NCI-H1930 (cell line): ENCODE measurements at places on chromosomes 1 and 21.

DNA sequence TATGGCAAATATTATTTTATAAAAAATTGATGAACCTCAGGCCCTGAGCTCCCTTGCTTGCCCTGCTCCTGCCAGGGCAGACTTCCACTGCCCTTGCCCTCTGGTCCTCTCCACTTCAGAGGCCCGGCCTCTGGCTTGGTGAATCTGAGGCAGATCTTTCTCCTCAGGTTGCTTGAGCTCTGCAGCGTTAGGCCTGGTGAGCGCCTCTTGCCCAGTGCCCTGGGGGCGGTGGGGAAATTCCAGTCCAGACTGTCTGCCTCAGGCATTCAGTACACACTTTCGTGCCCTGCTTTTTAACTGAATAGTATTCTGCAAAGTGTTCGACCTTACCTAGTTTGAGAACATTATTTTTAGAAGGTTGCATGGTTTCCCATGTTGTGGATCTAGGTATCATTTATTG, 98.2 kb downstream of the PCBP3 start:
- DNase-seq: no peak

DNA sequence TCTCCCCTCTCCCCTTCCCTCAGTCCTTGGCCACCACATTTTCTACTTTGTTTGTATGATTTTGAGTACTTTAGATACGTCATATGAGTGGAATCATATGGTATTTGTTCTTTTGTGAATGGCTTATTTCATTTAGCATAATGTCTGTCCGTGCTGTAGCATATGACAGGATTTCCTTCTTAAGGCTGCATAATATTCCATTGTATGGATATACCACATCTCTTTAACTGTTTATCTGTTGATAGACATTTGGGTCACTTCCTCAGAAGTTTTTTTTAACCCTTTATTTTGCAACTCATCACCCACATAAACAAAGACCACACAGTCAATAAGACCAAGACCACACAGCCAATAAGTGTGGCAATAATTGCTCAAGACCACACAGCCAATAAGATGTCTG, 24.9 kb downstream of the FAM163A start:
- no peak for DNase-seq

DNA sequence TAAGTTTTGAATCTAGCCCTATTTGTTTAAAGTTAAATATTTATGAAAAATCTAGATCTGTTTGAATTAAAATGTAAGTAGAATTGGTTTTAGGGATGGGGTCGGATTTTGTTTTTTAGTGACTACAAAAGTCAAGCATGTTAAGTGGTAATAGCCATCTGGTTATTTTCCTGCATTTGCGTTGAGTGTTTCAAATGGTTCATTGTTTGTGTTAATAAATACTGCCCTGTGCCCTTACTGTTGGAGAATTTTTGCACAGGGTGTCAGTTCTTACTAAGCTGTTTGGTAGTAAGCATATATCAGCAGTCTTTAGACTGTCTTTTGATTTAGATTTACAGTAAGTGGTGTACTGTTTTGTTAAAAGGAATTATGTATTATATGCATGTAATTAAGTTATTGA, 46.1 kb upstream of the TARS2 start:
- DNase-seq: no peak

DNA sequence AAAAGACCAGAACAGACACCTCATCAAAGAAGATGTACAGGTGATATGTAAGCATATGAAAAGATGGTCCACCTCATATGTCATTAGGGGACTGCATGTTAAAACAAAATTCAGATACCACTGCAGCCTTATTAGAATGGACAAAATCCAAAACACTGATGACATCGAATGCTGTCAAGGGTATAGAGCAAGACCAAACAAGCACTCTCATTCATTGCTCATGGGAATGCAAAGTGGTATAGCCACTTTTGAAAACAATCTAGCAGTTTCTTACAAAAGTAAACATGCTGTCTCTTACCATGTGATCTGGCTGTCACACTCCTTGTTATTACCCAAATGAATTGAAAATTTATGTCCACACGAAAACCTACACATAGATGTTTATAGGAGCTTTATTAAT, 426.6 kb upstream of the ESRRG start:
- no peak for DNase-seq

DNA sequence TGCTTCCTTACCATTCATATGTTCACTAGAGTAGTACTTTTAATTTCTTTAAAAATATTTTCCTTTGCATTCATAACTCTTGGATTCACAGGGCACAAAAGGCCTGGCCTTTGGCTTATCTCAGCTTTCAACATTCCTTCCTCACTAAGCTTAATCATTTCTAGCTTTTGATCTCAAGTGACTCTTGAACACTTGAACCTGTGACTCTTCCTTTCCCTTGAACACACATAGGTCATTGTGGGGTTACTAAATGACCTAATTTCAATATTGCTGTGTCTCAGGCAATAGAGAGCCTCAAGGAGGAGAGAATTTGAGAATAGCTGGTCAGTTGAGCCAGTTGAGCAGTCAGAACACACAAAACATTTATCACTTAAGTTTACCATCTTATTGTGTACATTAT, 49.9 kb downstream of the COL11A1 start:
- no peak for DNase-seq

DNA sequence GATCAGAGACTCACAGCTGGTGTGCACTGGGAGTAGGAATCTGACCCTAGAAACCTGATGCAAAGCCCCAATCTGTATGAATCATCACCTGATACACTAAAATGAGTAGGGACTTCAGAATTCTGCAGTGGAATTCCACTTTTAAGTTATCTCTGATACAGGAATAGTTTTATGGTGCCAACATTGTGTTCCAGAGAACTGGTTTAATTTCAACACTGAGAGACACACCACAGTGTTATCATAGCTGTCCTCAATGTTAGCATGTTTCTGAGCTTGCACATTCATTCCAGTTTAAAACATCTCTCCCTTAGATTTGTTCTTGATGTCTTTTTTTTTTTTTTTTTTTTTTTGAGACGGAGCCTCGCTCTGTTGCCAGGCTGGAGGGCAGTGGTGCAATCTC, 7.1 kb downstream of the UTS2 start:
- no peak for DNase-seq

- DNase-seq: no peak
These were observed 58.0 kb upstream of the PDC start for GRCh38 chr1:186518822-186519381.

DNA sequence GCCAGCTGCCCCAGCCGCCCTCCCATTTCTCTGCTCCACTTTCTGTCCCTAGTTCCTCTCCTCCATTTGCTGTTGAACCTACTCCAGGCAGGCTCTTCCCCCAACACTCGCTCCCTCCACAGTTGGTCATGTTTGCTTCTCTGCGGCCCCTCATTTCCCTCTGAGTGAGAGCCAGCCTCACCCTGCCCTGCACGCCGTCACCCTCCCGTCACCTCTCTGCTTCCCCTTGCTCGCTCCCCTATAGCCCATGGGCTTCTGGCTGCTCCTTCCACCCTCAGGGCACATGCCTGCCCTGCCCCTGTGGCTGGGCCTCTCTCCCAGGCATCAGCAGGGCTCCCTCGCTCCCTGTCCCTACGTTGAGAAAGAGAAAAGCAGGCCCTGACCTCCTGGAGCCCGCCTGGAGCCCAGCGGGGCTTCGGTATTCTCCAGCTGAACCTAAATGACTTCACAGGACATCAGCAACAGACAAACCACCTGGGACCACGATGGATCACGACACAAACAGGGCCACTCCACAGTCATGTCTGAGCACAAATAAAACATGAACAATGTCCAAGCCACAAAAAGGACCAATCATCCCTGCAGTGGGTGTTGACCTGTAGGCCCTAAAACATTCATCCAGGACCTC, 13.3 kb upstream of the THEMIS2 start:
- no peak for DNase-seq

DNA sequence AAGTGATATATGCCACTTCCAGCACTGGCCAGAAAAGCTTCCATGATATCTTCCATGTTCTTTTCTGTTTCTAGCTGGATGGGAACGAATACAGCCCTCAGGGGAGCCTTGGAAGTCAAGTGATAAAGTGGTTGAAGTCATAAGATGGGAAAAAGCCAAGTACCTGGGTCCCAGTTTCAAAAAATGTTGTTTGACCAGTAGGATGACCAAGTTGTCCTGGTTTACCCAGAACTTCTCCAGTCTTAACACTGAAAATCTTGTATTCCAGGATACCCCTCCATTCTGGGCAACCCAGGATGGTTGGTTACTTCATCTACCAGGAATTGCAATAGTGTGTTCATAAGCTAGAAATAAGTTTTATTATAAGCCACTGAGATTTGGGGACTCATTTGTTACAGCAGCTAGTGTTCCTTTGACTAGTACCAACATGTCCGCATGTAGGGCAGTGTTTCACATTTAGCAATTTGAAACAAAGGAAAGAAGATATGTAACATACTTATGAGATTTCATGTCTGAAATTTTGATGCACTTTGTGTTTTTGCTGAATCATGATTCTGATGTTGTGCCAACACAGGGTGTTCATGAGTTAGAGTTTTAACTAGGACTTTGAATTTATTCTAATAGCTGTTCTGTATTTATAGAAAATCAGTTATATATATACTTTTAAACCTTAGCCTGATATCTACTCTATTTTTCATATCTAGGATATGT, 139.9 kb downstream of the TPR start:
- no peak for DNase-seq

- DNase-seq: no peak
These were observed 259.8 kb downstream of the LMO4 start for GRCh38 chr1:87588495-87588894.

GRCh38 chr1:152313970-152314369, 11.1 kb downstream of the FLG start:
- no peak for DNase-seq

GRCh38 chr1:54988975-54989374, 8.5 kb downstream of the TMEM61 start:
- no peak for DNase-seq

DNA sequence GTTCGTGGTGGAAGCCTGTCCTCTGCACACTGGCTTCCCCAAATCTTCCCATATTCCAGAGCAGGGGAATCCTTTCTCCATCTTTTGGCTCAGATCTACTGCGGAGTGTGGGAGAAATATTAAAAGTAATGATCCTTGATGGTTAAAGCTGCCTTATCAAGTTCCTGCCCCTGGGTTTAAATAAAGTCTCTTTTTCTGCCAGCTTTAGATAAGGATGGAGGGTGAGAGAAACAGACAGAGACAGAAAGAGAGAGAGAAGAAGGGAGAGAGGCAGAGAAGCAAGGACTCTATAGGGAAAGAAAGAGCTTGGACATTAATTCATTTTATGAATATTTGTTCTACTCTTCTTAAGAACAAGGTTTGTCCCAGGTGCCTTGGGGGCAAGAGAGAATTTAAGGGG, 98.0 kb downstream of the KCNJ15 start:
- no peak for DNase-seq
